Forelimb muscle (tissue), 1 donor: ENCODE measurements at places on chromosomes 2 and 18.

DNA sequence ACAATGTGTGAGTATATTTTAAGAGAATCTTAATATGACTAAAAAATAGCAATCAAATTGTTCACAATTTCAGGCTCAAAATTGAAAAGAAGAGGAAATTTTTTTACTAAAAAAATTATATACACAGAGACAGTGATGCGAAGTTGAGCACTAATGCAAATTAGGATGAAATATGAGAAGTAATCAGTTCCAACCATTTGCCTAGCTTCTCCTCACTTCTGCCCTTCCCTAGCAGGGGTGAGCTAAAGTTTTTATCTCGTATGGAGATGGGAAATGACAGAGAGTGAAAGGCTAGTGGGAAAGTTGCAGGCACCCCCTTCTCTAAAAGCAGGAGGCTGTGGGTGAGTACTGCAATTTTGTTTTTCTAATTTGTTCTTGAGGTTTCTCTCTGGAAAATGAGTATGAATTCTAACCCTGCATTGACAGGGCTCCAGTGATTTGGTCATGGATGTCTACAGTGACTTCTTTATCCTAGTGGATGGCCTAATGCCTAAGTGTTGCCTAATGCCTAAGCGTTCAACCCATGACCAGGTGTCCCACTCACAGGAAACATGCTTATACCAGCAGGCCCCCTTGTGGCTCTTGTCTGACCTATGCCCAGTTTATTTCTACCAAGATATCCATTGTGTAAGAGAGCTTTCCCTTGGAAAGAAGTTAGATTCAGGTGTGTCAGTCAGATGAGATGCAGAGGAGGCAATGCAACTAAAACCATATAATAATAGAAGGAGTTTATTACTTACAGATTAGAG lies 78.0 kb upstream of the HNMT start:
- no peak for DNase-seq

GRCh38 chr2:181894381-181894780 lies 2.9 kb downstream of the ITPRID2 start:
- DNase-seq: no peak

DNA sequence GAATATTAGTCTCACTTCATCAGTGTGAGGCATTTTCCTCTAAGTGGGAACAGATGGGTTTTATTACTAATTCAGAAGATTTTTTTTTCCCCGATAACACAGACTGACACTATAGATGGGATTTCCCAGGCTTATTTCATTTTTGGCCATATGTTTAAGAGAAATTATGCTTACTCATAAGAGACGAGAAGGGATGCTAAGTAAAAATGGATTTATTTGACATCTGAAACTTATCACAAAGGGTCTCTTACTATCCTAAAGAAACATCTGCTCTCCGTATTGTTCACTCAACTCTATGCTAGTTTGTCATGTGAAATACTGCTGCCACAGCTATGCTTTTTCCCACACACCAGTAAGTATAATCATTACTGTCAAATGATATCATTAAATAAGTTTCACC lies 1476.3 kb downstream of the LRP1B start:
- DNase-seq: no peak

GRCh38 chr2:36433311-36434217 lies 78.0 kb downstream of the CRIM1 start:
- no peak for DNase-seq
